ENCODE measurements at places on chromosomes 3 and 15. TPM values are rescaled to one million over a fixed set of nuclear protein-coding genes. Genes with fewer than 3 reads are reported as not detected.
A peak's percentile ranks its signal among the peaks of the same experiment; 100 is the strongest.

GRCh38 chr15:51971375-51972133 is at the start of gene LEO1:
Gene LEO1 (minus strand): TSS chr15:51971778. CDS start chr15:51971745, 33 bp downstream.
- no peaks in the 10 kb centered on the region for H3K36me3 ChIP-seq
- no peaks in the 10 kb centered on the region for H3K27me3 ChIP-seq
- peak within 1 kb of the TSS; percentile 82 for H3K4me3 ChIP-seq
- peak; percentile 85 for DNase-seq

MUSTN1 gene
- total RNA-seq = 13.0 TPM

DNA sequence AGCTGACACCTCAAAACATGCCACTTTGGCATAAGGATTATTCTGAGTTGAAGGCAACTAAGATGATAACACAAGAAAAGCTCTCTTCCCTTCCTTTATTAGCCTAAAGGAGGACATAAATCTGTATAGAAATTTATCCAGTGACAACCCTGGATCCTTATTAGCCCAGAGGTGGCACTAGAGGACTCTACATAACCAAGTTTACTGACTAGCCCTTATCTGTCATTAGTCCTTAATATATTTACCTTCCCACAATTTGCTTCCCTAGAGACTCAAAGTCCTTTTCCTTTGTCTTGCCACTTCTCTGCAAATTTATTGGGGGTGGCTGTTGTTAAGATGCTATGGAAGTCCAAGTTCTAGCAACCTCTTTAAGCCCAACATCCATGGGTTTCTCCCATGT is 26.7 kb downstream of the CEP70 start:
- H3K4me3 ChIP-seq = no peak overlapping the region
- no peak for DNase-seq
- H3K36me3 ChIP-seq = no peaks in the 10 kb centered on the region
- H3K4me1 ChIP-seq = no peaks in the 10 kb centered on the region

DNA sequence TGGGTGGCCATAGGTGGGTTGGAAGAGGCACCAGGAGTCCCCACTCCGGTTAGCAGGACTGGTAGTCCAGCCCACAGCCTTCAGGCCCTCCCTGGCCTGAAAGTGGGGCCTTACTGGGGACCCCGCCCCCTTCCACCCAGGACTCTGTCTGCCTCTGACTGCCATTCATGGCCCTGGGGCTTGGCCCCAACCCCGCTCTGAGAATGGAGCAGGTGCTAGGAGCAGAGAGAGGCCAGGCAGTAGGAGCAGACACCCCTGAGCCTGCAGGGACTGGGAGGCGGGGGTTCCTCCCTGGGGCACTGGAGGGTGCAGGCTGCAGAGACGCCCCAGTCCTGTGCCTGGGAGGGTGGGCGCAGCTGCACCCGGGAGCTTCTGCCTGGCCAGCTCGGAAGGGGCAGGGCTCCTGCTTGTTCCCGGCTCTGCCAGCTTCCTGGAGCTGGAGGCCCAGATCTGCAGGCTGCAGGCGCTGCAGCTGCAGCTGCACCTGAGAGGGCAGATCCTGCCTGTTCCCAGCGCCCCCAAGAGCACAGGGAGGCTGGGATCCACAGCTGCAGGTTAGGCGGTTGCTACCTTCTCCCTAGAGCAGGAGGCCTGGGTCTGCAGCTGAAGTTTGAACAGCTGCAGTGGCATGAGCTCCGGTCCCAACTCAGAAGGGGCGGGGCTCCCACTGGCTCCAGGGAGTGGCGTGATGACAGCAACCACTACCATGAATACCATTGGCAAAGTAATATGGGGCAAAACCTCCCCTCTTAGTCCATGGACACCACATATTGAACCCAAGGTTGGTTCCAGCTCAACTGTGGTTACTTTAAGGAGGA is 194.7 kb downstream of the SQOR start:
- H3K27ac ChIP-seq = no peak overlapping the region
- H3K27me3 ChIP-seq = no peaks in the 10 kb centered on the region
- DNase-seq = no peak
- H3K4me1 ChIP-seq = no peaks in the 10 kb centered on the region
